ENCODE measurements at places on chromosomes 6 and 20.

GRCh38 chr20:32294071-32294470, 16.6 kb downstream of the KIF3B start:
- DNase-seq: no peak

DNA sequence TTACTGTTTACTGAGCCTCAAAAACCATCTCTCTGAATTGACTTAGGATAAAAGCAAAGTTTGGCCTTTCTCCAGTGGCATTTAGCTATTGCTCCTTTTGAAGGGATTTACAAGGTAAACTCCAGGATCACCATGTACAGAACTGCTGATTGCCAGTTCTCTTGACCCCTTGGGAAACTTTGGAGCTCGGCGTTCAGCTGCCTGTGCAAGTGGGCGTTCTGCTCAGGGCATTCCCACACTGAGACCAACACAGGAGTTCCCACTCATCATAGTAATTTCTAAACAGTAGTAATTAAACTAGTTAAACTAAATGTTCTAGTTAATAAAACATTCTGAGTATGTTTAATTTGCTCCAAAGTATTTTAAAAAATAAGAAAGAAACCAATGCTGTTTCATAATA, 14.9 kb downstream of the KCNQ5 start:
- DNase-seq: no peak

DNA sequence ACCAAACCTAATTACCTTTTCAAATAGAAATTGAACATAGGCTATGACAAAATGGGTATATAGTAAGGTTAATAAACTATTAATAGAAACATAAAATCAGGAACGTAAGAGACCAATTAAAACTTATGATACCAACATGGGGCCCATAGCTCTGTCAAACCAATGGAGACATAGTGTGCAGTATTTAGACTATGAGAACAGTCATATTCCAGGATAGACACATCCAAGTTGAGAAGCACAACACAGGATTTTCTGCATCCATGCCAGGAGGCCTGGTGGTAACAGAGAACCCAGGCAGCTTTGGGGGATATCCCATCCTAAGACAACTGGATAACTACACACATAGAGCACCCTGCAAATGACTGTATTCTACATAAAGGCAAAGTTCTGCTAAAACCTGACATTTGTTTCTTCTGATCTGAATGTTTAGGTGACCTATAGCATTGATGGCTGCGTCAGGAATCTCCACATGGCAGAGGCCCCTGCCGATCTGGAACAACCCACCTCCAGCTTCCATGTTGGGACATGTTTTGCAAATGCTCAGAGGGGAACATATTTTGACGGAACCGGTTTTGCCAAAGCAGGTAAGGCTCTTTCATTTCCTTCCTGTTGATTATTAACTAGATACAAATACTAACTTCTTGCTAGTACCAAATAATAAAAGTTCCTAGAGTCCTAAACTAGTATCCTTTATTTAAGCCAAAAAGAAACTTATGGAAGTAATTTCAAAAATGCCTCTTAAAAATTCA, 202.7 kb downstream of the ARHGAP18 start:
- no peak for DNase-seq

DNA sequence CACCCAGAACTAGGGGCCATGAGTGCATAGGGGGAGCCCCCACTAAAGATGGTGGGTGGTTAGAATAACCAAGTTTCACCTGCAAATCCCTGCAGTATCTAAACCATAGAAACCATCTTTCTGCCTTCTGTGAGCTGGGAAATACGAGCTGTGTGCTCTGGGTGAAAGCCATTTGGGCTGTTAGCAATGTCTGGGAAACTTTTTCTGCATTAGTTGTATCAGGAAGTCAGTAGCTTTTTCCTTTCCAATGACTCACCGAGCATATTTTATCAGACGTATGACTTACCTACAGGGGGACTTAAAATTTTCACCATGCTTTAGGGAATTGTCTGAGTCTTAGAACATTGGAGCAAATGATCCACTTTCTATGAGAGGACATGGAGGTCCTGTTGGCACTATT, 584.0 kb downstream of the QKI start:
- no peak for DNase-seq

All from activated CD4-positive, alpha-beta T cell treated with anti-CD3 and anti-CD28 coated beads, Interleukin-2, amount 50 U/mL, for 4 hours (primary cell).